Activated T-cell treated with anti-CD3 and anti-CD28 coated beads for 4 hours (primary cell): ENCODE measurements at places on chromosomes 11 and 22.
A peak's percentile ranks its signal among the peaks of the same experiment; 100 is the strongest.

GRCh38 chr11:120811199-120811598 is 212.7 kb upstream of the TBCEL start:
- DNase-seq, result no peak

- DNase-seq, result no peak
Measured at GRCh38 chr11:73271936-73272679, at the start of gene P2RY6. TSS of gene P2RY6 (plus strand) at chr11:73272338. CDS start at chr11:73296519, 24,181 bp downstream.

DNA sequence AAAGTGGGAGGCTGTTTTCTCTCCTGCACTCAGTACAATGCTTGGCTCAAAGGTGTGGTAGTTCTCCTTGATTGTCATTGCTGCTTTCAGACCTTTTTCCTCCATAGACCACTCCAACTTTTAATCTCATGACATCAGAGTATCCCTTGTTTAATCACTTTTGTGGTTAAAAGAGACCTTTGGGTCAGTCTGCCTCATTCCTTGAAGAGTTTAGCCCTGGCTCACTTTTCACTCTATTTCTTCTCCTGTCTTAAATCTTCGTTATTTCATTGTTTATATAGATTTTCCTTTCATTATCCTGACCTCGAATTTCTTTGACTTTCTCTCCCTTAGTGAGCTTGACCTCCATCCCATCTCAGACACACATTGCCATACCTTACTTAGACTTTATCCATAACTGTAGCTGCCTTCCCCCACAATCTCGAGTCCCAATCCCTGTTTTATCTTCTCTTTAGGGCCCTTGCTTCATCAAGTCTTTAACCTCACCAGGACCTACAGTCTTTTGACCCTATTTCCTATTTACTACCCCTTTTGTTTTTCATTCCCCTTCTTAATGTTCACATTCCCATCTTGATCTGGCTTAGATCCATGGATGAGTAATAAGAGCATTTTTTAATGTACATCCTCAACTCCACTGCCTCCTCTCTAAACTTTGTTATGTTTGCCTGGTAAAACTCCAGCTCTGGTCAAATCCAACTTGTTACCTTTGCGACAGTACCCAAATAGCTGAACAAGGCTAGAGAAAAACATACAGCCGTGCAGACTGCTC is 9.5 kb downstream of the ATXN10 start:
- DNase-seq, result no peak

GRCh38 chr11:66568124-66568916 is at the start of gene CTSF:
TSS of gene CTSF (minus strand) at chr11:66568606. CDS start at chr11:66568486, 120 bp downstream.
- peak; percentile 50 for DNase-seq

GRCh38 chr22:19580291-19580890 is 56.2 kb upstream of the CLDN5 start:
- DNase-seq, result no peak

DNA sequence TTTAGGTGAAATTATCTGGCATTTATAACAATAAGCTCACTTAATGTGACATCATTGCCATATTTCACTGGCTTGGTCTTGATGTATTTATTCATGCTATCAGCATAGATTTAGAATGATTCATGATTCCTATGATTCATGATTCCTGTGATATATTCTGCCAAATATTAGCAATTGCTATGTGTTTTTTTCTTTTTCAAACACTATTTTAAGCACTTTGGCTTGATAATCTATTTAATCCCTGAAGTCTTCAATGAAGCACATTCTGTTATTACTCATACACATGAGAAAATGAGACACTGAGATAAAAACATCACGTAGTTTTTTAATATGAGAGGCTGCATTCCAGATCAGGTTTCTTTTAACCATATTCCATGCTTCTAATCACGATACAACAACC is 78.5 kb downstream of the LUZP2 start:
- no peak for DNase-seq

- DNase-seq, result no peak
Measured at GRCh38 chr11:37182031-37182430, 584.0 kb upstream of the RAG2 start.
